ENCODE measurements at places on chromosomes 7 and 10.

DNA sequence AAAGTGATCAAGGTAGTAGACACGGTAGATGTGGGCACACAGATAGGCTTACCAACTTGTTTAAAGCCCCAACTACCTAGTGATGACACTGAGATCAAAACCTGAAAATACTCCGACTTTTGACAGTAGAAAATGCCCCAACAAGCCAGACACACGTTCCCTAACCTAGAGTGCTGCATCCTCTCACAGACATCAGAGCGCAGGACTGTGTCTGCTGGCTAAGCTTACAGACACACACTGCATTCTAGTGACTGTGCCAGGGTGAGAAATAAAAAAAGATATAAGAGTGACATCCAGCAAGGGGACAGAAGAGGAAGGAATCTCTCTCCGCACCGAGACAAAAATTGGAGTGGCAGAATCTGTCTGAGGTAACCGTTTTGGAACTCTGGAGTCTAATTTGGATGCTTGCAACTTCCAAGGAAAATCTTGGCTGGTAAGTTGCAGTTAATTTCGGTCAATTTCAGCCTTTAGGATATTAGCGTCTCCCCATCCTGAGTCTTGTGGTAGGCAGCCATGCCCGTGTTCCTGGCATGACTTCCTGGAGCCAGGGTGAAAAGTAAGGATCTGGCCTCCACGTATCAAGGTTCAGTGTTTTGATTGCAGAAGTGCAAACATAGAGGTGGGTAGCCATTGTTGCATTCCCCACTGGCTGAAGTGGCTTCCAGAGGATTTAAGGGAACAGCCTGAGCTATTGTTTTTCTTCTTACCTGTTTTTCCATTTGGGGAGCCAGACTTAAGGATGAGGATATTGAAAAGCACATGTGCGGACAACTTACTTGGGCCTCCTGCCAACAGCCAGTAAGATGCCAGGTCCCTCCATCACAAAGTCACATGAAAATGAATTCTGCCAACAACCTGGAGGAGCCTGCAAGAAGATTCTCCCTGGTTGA is 124.1 kb downstream of the SMURF1 start:
- no peak for DNase-seq

DNA sequence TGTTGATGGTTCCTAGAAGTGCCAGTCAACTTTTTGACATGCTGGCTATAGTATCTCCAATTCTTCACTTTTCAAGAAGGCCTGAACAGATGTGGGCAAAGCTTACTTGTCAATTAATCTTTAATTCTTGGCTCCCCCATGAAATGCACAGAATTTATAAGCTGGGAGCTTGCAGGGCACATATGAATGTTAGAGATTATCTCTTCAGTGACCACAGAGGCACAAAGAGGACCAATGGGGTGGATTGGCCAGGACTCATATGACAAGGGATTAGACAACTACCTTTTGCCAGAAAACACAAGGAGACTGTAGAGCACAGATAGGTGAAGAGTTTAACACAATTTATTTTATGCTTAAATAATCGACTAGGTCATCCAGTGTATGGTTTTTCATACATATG is 121.7 kb upstream of the CCDC6 start:
- no peak for DNase-seq

DNA sequence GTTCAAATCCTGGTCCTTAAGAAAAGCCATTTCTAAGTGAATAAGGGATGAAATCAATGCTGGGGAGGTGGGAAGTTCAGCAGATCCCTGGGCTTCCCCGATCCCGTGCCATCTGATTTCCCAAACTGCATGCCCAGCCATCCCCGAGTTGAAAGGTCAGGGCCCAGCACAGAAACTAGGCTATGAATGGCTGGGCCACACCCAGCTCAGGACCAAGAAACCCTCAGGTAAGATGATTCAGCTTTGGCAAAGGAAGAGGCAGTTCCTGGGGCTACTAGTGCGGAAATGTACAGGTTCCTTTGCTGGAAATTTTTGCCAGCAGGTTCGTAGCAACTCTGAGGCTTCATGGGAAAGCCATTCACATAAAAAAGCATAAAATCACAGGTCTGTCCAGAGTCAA is 182.7 kb downstream of the FAM107B start:
- no peak for DNase-seq

- no peak for DNase-seq
These were observed 9.2 kb downstream of the CDHR3 start for GRCh38 chr7:105972276-105972675.

DNA sequence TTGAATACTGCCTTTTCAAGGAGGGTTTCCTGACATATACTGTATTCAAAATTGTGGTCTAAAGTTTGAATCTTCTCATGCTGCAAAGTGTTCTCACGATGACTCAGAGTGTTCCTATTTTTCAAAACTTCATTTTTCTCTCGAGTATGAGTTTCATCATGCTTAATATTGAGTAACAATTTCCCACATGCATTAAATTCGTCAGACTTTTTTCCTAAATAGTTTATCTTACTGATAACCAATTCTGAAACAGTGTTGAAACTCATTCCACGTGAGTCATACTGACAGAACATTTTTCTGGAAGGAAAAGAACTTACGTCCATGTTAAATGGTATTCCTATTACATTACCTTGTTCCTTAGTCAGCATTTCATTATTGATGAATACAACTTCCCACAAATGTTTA is 44.1 kb downstream of the ZNF33B start:
- no peak for DNase-seq

- no peak for DNase-seq
These were observed 178.3 kb downstream of the DYNC1I1 start for GRCh38 chr7:95950698-95951097.

DNA sequence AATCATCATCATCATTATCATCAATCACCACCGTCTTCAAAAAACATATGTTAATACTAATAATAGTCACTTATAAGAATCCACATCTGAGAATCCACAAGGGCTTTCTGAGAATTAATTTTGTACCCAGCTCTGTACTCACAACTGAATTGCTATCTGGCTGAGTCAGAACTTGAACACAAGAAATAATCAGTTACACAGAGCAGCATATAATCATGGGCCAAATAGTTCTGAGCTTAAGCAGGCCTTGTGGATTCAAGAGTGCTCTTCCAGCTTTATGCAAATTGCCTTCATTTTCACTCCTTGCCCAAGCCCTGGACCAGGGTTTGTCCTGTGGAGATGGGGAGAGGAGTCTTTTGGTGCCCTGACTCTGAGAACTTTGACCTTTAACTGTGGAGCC is 304.5 kb downstream of the ZNF248 start:
- DNase-seq = no peak

All from GM12864 (cell line).